ENCODE measurements at places on chromosomes 16 and 17.

- no peak for DNase-seq
Measured at GRCh38 chr16:78444-79150, 572 bp downstream of the MPG start.

GRCh38 chr16:54009464-54010176, 277.0 kb downstream of the IRX3 start:
- no peak for DNase-seq

DNA sequence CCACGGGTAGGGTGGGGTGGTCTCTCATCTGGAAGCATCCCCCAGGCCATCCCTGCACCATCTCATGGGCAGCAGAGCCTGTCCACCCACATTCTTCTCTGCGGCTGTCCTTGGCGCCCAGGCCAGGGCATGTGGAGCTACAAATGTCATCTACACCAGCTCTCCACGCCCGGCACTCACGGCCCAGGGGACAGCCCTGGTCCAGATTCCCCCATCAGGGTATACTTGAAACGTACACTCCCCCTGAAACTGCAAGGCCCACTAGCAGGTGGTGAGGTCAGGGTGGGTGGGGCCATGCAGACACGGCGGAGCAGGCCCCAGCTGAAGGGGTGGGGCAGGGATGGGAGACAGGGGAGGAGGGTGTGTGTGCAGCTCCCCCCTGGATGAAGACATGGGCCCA, 3.2 kb upstream of the SOX8 start:
- DNase-seq, result no peak

DNA sequence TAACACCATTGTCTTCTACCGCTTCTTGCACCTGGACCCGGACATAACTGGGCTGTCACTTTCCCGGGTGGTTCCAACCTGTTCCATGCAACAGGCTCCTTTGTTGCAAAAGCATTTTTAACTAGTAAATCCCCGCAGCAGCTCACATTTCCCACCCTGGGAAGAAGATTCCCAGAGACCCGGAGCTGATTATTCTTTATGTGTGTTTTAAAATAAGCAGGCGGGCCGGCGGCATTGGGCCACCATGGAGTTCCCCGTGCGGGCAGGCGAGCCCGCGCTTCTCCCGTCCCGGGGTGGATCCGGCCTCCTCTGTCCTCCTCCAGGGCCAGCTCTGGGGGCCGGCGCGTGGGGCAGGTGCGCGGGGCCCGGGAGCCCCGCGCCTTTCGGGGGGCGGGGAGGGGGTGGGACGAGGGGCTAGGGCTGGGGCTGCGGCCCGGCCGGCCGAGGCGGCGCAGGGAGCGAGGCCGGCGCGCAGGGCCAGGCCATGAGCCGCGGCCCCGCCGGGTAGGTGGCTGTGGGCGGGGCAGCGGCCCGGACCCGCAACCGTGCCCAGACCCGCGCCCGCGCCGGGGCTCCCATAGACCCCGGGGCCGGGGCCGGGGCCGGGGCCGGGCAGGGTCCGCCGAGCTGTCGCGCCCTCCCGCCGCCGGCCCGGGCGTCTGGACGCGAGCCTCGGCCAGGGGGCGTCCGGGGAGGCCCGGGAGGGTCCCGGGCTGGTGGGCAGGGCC, 1.7 kb downstream of the CRAMP1 start:
- DNase-seq, result no peak

DNA sequence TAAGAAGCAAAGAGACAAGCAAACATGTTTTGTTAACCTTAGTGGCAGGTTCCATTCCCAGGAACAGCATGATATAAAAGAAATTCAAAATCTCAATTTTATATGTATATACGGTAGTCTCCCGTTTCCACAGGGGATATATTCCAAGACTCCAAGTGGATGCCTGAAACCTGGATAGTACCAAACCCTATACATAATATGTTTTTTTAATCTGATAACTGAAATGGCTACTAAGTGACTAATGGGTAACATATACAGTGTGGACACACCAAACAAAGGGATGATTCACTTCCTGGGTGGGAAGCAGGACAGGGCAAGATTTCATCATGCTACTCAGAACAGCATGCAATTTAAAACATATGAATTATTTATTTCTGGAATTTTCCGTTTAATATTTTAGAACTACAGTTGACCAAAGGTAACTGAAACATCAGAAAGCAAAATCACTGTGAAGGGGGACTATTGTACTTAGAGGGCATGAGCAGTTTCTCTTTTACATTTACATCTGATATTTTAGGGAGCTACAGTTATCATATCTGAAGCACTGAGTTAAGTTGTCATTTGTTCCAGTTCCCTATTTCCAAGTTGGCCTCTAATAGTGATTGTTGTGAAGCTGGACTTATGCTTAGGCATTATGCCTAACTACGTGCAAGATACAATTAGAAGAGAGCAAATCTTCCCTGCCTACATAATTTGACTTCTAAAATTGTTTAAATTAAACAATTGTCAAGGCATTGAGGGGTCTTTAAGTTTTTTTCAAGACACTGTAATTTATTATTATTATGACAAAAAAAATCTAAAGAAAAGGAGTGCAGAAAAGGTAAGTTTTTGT, 34.1 kb upstream of the ABCA6 start:
- no peak for DNase-seq

DNA sequence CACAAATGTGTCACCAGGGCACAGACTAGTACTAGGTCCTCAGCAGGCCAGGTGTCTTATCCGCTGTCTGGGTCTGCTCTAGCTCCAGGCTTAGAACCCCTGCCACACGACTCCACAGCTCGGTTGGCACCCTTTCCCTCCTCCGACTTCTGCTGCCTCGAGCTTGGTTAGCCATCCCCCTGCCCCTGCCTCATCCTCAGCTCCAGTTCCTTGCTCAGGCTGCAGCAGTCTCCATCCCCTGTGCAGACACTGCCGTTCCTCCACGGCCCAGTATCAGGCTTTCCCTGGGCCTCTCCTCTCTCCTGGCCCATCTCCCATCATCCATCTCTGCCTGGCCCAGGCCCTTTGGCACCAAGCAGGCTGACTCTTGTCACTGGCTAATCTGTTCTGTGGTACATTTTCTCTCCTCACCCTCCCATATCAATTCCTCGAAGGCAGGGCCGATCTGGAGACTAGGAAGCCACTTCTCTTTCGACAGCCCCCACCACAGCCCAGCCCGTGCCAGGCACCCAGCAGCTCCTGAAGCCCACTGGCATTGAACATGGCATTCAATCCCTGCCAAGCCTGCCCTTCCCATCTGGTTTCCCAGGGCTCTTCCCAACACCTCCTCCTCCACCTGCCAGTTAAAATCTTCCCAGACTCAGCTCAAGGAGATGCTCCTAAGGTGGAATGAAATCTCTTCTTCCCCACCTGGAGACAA, 1.4 kb upstream of the GRN start:
- no peak for DNase-seq

GRCh38 chr16:55144651-55145050, 179.4 kb upstream of the IRX6 start:
- DNase-seq, result no peak

- DNase-seq, result no peak
Measured at GRCh38 chr17:69508814-69509213, 94.3 kb downstream of the MAP2K6 start.

DNA sequence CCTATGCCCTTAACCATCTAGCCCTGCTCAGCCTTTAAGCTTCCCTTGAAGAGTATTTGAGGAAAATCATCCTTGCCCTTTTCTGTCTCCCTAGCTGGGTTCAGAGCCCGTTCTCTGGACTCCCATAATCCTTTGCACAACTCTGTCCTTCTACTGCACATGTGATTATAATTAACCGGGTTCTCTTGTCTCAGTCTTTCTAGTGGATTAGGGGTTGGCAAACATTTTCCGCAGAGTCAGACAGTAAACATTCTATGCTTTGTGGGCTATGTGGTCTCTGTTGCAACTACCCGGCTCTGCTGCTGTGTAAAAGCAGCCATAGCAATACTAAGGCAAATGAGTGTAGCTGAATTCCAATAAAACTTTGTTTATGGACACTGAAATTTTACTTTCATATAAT, 80.0 kb downstream of the CDRT15 start:
- DNase-seq, result no peak

- DNase-seq, result peak; percentile 35
Measured at GRCh38 chr17:47776330-47777197, 43.5 kb downstream of the TBX21 start.

GRCh38 chr16:84358601-84359295, 9.6 kb upstream of the ATP2C2 start:
- DNase-seq, result no peak

GRCh38 chr17:82238472-82239201, 9.8 kb downstream of the SLC16A3 start:
- DNase-seq, result peak; percentile 63

DNA sequence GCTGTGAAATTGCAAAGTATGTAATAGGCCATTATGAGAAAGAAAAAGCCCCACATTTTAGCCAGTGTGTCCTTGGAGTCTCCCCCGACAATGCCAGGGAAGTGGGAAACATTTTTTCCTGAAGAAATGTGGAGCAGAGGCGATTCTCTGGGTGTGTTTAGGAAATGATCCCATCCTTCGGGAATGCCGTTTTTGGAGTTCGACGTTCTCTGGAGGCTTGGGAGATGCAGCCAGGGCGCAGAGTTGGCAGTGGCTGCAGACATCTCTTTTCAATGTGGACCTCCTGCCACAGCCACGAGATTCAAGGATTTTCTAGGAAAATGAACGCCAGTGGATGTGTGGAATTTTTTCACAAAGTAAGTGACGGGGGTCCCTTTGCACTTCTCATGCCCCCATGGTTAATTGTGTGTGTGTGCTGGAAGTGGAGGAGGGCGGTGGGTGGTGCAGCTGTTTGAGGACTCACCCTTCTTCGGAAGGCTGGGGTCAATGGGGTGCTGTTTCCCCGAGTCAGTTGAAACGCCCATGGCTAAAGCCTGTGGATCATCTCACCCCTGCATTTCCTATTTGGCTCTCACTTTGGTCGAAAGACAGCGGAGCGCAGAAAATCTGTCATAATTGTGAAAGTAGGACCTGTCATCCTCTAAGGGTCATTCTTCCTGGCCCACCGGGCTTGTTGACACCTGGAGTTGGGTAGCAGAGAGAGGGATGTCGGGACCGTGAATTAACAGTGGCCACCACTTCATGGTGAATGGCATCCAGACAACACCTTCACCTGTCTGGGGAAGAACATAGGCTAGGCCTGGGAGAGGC, 73.2 kb downstream of the CMIP start:
- no peak for DNase-seq

- no peak for DNase-seq
Measured at GRCh38 chr16:82481455-82481854, 145.3 kb upstream of the CDH13 start.

DNA sequence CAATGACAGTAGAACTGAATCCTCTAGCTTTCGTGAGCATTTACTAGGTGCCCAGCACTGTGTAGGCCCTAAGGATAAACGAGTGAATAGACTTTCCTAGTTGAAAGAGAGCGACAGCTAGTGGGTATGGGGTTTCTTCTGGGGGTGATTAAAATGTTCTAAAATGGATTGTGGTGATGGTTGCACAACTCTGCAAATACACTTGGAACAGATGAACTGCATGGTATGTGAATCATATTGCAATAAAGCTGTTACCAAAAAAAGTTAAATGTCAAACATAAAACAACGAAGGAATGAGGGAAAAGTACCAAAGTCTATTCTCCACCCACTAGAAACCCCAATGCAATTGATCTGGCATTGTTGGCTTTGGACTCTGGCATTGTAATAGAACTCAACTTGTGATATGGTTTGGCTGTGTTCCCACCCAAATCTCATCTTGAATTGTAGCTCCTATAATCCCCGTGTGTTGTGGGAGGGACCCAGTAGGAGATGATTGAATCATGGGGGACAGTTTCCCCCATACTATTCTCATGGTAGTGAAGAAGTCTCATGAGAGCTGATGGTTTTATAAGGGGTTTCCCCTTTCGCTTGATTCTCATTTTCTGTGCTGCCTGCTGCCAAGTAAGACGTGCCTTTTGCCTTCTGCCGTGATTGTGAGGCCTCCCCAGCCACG, 70.5 kb downstream of the MARF1 start:
- no peak for DNase-seq

GRCh38 chr16:90008708-90009145, 10.5 kb downstream of the DBNDD1 start:
- DNase-seq, result peak; percentile 65

- DNase-seq, result no peak
Measured at GRCh38 chr16:25030420-25031131, 15.4 kb upstream of the ARHGAP17 start.

DNA sequence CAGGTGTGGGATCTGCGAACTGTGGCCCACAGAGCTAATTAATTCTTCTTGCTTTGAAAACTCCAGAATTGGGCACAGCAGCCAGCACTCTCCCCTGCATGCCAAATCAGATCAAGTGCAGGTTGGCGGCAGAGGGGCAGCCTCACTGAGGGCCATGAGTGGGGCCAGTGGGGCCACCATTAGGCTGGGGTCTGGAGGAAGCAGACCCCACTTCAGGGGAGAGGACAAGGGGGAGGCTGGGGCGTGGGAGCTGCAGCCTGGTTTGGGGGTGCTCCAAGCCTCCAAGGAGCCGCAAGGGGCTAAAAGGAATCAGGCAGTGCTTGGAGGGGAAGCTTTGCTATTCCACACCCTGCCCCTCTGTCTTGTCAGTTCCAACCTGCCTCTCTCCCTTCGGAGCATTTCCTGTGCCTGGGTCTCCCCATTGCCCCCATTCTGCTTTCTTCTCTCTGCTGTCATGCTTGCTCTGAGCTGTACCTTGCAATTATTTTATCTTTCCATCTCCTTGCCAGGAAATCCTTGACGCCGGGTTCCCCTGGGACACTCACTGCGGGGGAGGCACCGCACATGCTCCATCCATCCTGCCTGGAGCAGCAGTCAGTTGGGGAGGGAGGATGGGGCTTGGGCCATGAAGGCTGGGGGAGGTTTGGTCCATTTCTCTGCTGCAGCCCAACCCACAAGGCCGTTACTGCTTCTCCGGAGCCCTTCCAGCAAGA, 3.3 kb upstream of the ABCC3 start:
- DNase-seq, result no peak

DNA sequence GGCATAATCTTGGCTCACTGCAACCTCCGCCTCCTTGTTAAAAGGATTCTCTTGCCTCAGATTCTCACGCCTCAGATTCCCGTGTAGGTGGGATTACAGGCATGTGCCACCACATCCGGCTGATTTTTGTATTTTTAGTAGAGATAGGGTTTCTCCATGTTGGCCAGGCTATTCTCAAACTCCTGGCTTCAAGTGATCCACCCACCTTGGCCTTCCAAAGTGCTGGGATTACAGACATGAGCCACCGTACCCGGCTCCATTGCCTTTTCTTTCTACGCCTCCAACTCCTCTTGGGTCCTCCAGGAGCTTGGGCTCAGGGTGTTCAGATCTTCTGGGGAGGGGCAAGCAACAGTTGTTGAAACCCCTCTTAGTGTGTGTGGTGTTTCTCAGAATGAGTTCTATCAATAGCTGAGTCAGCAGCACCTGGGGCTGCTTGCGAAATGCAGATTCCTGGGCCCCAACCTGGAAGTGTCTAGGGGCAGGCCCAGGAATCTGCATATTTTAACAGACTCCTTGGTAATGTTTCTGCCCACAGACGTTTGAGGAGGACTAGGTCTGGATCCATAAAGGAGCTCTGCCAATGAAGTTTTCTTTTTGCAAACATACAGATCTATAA, 31.4 kb downstream of the SEC14L5 start:
- DNase-seq, result no peak

Data from activated gamma-delta T cell treated with Interleukin-2 at 50 U/mL for 16 hours (primary cell).